ENCODE measurements at places on chromosomes 7 and 10.

DNA sequence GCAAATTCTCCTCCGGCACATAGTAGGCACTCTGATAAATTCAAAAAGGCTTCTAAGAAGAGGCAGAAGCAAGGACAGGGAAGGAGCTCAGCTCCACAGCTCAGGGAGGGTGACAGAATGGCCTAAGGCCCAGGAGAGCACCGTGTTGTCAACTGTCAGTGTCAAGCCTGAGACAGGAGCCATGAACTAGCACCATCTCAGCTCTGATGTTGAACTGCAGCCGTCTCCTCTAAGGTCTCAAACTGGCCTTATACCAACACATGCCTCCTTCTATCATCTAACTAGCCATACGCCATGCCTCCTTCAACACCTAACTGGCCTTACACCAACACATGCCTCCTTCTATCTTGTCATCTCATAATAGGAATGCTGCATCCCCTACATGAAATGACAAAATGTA is 73.0 kb downstream of the IGF2BP3 start:
- no peak for DNase-seq

- no peak for DNase-seq
These were observed 831.1 kb upstream of the C7orf33 start for GRCh38 chr7:147759327-147759943.

DNA sequence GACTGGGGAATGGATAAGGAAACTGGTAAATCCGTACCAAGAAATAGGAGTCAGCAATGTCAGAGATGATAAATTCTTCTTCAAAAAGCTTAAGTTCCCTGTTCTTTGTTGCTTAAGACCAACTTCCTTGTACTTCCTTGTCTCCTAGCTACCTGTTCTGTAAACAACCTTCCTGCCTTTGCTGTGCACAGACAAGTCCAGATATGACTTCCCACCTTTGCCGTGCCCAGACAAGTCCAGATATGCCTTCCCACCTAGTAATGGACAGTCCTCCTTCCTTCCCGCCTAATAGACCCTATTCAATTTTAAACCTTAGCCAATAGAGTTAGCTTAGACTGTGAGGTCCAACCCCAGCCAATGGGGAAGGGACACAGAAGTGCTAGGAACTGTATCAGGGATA is 2.5 kb upstream of the ZNF33A start:
- no peak for DNase-seq

GRCh38 chr10:4763960-4764428 is 62.0 kb upstream of the AKR1E2 start:
- DNase-seq = no peak

GRCh38 chr10:43199088-43199683 is 60.9 kb downstream of the CSGALNACT2 start:
- DNase-seq = no peak

GRCh38 chr7:4461531-4461930 is 220.6 kb upstream of the FOXK1 start:
- DNase-seq = no peak
